ENCODE measurements at places on chromosomes 6 and 20. TPM values are rescaled to one million over a fixed set of nuclear protein-coding genes. Genes with fewer than 3 reads are reported as not detected.

The CALHM6 gene
- polyA plus RNA-seq: 116 TPM

The HLA-DQB1 gene
- 1.4 TPM for polyA plus RNA-seq

The SPTLC3 gene
- polyA plus RNA-seq: 0.41 TPM

The C20orf141 gene
- not detected for polyA plus RNA-seq

The WFDC10B gene
- not detected for polyA plus RNA-seq

The DNAH8 gene
- polyA plus RNA-seq: 0.04 TPM

The ZC3H12D gene
- polyA plus RNA-seq: 3.1 TPM

The TREM1 gene
- not detected for polyA plus RNA-seq

The R3HDML gene
- not detected for polyA plus RNA-seq

Data from CD4-positive, alpha-beta memory T cell (primary cell).